Activated naive CD4-positive, alpha-beta T cell (primary cell): ENCODE measurements at places on chromosomes 5 and 9.

- DNase-seq: no peak
Observed at GRCh38 chr5:39461007-39461682, 36.4 kb upstream of the DAB2 start.

GRCh38 chr9:95032580-95033341 lies 284.7 kb downstream of the FANCC start:
- DNase-seq: no peak

DNA sequence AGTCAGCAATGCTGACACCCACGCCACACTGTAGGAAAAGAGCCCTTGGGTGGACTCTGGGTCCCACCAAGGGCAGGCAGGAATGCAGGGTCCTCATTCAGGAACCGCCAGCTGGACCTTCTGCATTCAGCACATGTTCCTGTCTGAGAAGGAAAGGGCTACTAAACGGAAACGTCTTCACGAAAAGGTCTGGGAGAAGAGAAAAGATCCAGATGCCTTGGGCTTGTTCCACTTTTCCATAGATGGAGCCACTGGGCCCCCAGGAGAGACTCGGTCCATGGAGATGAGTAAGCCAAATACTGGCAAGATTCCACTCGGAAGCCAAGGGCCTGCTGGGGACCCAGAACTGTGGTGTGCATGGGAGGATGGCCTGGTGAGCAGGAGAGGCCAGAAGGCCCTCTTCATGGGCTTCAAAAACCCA lies 38.4 kb downstream of the LHFPL2 start:
- no peak for DNase-seq

- DNase-seq: no peak
Observed at GRCh38 chr5:174717826-174718455, 6.4 kb upstream of the MSX2 start.

- no peak for DNase-seq
Observed at GRCh38 chr9:116471093-116471906, 215.8 kb upstream of the TRIM32 start.
